ENCODE measurements at places on chromosomes 7 and 10. TPM values are rescaled to one million over a fixed set of nuclear protein-coding genes. Genes with fewer than 3 reads are reported as not detected.

DNA sequence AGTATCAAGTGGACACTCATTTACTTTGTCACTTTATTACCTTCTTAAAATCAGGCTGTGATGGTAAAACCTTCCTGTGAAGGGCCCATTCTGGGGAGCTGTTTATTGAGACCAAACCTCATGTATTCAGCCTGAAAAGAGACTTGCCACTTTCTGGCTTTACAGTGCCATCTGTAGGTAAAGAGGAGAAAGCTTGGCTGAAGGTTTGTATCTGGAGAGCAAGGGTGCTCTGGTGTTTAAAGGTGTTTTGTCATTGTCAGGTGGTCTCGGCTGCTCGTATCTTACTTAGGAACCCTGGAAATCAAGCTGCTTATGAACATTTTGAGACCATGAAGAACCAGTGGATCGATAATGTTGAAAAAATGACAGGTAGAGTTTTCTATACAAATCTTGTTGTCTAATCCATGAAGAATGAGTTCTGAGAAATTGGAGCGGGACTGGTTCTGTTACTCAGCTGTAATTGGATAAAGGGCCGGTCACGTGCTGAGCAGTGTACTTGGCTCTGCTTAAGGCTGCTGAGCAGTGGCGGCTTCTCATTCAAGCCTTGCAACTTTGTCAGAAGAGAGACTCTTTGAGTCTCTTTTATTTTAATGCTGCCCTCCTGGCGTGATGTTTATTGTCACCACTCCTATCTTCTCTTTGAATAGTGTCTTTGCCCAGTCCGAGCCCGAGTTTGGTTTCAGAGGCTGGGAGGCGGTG, 46.9 kb downstream of the AP3M1 start:
- no peak overlapping the region for H3K27ac ChIP-seq
- no peak overlapping the region for H3K4me3 ChIP-seq
- H3K27me3 ChIP-seq: no peaks in the 10 kb centered on the region
- peak; percentile 17 for DNase-seq

- no peak overlapping the region for H3K27ac ChIP-seq
- H3K4me1 ChIP-seq: peaks cover 2% of the 10 kb centered on the region
These were observed 31.0 kb upstream of the PFKP start for GRCh38 chr10:3036155-3037021.

STOX1 gene
- total RNA-seq: 1.1 TPM

DNA sequence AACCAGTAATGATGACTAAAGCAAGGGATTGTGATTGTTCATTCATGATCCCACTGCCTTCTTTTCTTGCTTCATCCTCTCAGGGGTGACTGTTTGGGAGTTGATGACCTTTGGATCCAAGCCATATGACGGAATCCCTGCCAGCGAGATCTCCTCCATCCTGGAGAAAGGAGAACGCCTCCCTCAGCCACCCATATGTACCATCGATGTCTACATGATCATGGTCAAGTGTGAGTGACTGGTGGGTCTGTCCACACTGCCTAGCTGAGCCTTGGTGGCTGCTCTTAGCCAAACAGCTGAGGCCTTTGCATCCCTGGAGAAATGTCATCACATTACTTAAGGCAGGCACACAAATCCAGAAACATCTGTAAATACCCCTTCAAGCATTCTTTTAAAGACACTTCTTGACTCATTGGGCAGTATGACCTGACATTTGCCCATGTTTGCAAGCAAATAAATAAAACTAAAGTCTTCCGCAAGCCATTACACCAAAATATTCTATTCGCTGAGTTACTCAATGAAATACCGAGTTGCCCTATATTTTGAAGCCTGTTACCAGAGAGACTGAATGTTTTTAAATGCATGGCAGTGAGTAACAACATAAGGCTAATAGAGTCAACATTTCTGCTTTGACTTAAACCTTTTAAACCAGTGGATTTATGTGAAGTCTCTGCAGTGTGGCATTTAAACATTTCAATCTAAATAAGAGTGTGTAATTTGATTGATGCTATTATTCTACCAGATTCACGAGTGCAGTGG, 166.3 kb upstream of the LANCL2 start:
- H3K4me3 ChIP-seq: no peak overlapping the region
- H3K27ac ChIP-seq: no peak overlapping the region
- no peak for DNase-seq
- peaks cover 15% of the 10 kb centered on the region for H3K27me3 ChIP-seq
- H3K4me1 ChIP-seq: no peaks in the 10 kb centered on the region

GRCh38 chr10:8034466-8035005, 20.0 kb upstream of the GATA3 start:
- H3K27ac ChIP-seq: no peak overlapping the region
- H3K36me3 ChIP-seq: no peaks in the 10 kb centered on the region
- peaks cover 22% of the 10 kb centered on the region for H3K4me1 ChIP-seq
- peaks cover 62% of the 10 kb centered on the region for H3K27me3 ChIP-seq
- DNase-seq: no peak

FBH1 gene
- total RNA-seq: 63.5 TPM

DNA sequence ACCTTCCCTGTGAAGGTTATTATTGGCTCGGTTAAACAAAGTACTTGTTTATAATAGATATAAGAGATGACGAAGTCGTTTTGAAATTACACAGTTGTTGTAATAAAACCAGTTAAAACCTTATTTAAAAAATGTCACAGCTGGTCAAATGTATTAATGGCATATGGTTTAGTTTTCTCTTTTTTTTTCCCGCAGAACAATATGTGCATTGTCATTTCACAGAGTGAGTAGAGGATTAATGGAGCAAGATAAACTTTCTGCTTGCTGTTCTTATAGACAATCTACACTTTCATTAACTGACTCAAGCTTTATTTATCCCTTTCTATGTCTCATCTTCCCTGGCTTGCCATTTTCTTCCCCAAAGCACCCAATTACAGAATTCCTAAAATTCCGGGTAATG, 404.3 kb upstream of the NPVF start:
- no peak for DNase-seq
- H3K4me1 ChIP-seq: no peaks in the 10 kb centered on the region
- no peak overlapping the region for H3K4me3 ChIP-seq
- H3K27ac ChIP-seq: no peak overlapping the region
- H3K36me3 ChIP-seq: no peaks in the 10 kb centered on the region

CLIP2 gene
- total RNA-seq: 0.72 TPM

TUBB8 gene
- total RNA-seq: not detected

SEC24C gene
- 93.2 TPM for total RNA-seq
